AG04450 (cell line): ENCODE measurements at places on chromosomes 2 and 18.

GRCh38 chr2:20543469-20544152, 96.7 kb downstream of the RHOB start:
- no peak for DNase-seq

DNA sequence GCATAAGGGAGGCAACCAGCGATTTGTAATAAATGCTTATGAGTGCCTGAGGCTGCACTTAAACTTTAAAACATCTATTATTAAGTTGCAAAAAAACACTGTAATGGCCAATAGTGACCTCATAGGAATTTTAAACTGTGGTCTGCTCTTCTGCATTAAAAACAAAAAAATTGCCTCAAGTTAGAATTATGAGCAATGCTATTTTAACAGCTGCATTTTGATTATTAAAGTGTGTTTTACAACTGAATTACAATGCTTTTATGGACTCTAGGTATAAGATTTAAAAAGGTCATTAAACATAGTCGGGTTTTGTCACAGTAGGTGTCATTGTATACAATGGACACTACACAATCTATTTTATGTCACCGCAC, 528.7 kb upstream of the FANCL start:
- DNase-seq: no peak

GRCh38 chr2:58665154-58665553, 424.0 kb upstream of the FANCL start:
- DNase-seq: no peak

DNA sequence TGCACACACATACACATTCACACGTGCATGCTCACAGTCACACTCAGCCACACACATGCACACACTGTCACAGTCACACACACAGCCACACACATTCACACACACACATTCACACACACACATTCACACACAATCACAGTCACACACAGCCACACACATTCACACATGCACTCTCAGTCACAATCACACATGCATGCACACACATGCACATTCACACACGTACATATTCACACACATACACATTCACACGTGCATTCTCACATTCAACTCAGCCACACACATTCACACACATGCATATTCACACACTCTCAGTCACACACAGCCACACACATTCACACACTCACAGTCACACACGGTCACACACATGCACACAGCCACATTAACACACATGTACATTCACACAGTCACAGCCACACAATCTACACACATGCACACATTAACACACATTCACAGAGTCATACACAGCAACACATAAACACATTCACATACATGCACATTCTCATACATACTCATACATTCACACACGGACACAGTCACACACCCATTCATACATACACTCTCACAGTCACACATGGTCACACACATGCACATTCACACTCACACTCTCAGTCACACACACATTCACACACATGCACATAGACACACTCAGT, 239.8 kb downstream of the EIPR1 start:
- DNase-seq: no peak

DNA sequence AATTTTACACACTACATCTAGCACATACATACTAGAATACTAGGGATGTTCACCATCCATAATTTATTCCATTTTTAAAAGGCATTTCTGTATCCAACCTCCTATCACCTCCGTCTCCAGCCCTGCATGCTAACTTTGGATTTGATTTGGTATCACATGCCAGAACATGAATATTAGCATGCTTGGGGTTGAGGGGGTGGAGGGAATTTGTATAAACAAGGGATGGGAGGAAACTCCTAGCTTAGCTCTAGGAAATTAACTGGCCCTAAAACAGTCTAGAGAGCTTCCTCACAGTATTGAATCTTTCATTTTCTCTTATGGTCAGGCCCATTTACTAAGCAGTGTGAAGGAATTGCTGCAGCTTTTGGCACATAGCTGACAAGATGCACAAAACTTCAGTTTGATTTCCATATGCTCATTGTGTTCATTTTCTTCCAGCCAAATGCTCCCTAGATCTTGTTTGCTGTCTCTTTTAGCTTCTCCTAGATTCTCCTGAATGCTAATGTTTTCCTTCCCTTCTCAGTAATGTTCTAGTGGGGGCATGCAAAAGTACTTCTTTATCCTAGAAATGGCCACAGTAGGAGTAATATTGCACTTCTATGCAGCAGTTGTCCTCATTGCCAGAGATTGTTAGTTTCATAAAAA, 135.2 kb downstream of the VWC2L start:
- DNase-seq: no peak

DNA sequence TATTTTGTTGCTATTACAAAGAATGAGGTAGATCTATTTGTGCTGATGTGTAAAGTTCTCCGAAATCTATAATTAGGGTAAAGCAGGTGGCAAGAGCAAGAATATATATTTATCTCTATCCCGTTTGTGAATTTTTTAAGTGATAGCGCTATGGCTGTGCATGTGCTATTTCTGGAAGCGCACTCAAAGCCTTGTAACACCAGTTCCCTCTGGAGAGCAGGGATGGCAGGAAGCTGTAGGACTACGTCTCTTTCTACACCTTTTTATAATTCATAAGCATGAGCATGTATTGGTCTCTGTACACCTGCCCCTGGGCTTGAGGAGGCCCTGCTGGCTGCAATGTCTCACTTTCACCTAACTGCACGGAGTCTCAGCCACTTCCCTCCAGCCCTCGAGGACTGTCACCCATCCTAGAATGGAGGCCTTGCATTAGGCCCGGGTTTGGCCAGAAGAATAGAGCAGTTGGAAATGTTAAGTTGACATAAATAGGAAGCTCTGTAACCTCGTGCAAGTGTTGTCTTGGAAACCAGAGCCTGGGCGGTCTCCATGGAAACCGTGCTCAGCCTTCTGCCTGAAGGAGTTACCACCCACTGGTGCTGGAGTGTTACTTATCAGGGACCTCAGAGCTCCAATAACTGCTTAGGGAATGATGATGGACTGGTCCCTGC, 20.9 kb downstream of the ITM2C start:
- DNase-seq: peak; percentile 33

GRCh38 chr2:206031950-206032567, 53.9 kb downstream of the INO80D start:
- DNase-seq: no peak

- no peak for DNase-seq
Measured at GRCh38 chr2:174551697-174552096, 45.9 kb downstream of the WIPF1 start.

GRCh38 chr2:201058914-201059313, 12.6 kb downstream of the HYCC2 start:
- DNase-seq: no peak

DNA sequence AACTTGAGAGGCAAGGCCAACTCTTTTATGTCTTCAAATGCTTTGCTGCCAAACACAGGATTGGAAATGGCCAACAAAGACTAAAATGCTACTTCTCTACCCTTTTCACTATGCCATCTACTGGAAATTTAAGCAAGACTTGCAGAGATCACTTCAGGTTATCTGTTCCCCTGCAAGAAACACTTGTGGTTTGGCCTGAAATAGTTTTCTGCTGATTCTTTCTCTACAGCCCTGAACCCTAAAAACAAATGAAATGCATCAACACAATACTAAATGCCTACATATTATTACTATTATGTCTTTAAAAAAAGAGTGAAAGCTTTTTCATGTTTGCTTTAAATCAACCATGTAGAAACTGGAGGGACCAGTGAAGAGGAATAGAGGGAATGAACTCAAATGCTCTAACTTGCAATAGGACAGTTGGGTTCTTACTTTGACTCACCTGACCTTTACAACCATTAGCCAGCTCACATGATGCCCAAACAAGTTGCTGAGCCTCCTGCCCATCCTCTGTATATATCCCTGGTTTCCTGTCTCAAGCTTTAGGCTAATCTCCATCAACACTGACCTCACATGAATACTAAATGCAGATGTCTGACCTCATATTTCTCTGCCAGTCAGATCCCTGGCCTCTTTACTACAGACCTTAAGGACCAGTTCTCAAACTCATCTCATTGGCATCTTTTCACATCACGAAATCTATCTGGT, 17.5 kb upstream of the ADAM17 start:
- DNase-seq: no peak

DNA sequence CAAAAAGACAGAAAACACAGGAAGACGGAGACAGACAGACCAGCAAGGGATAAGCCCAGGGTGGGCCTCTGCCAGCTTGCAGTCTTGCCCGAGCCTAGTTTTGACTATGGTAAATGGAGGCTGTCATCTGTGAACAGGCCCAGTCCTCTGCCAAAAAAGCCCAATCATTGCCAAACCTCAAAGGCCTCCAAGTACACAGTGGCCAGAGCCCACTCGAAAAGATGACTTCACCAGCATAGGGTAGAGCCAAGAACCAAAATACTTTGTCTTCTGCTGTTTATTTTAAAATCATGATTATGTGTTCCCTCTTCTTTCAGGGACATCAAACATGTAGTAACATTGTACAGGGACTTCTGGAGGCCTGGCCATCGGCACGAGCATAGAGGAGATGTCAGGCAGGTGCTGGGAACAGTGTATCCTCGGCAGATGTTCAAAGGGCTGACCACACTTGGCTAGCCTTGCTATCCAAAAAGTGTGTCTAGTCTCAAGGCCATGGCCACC, 66.0 kb downstream of the TTC32 start:
- no peak for DNase-seq

- DNase-seq: no peak
Measured at GRCh38 chr2:11320698-11321492, 23.5 kb downstream of the ROCK2 start.

- DNase-seq: no peak
Measured at GRCh38 chr2:138814123-138814898, 34.1 kb upstream of the NXPH2 start.

DNA sequence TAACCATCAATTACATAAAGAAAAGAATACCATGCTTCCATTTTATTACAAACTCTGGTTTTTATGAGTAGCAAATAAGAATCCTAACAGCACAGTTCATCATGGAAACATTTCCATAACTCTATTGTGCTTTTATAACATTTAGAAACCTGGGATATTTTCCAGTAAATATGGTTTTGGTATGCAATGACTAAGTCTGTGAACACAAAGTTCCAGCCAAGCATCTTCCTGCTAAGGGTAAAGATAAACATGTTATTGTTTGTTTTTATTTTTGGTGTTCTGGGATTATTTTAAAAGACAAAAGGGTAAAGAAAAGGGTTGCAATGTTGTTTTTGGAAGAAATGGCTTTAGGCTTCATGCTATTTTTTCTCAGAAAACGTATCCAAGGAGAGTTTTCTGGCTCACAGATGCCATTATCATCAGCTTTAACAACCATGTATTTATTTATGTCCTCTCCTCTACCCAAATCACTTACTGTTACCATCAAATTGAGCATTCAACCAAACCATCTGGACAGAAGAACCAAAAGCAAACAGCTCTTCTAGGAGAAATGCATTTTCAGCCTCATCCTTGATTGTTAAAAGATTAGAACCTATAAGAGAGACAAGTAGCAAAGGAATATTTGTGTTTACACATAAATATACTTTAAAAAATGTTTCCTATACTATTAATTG, 116.0 kb downstream of the PLA2R1 start:
- DNase-seq: no peak

DNA sequence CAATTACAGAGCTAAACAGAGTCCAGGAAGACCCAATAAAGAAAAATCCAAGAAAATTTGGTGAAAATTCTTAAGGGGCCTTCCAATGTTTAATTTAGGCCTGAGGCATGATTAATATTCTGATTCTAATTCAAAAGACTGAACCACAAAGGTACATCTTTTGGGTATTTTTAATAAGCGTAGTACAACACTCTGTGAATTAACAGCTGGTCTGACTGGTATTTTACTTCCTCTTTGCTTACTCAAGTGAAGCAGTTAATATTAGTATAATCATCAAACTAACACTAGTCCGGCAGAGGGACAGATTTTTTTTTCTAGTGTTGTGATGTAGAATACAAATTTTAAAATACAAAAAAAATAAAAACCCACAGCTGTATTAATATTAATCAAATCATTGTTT, 652.9 kb downstream of the NR4A2 start:
- no peak for DNase-seq

DNA sequence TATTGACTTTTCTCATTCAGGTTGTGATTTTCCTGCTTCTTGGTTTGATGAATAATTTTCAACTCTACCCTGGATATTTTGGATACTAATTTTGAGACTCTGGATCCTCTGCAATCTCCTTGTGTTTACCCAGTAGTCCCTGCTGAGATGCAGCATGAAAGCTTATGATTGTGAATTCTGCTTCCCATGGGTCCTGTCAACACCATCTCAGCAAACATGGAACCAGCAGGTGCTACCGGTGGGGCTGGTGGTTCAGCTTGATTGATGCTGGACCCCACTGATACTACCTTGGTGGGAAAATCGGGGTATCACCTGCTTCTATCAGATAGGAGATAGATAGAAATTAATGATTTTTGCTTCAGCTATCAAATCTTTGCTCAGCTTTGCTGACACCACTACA, 81.1 kb downstream of the SOWAHC start:
- DNase-seq: no peak

DNA sequence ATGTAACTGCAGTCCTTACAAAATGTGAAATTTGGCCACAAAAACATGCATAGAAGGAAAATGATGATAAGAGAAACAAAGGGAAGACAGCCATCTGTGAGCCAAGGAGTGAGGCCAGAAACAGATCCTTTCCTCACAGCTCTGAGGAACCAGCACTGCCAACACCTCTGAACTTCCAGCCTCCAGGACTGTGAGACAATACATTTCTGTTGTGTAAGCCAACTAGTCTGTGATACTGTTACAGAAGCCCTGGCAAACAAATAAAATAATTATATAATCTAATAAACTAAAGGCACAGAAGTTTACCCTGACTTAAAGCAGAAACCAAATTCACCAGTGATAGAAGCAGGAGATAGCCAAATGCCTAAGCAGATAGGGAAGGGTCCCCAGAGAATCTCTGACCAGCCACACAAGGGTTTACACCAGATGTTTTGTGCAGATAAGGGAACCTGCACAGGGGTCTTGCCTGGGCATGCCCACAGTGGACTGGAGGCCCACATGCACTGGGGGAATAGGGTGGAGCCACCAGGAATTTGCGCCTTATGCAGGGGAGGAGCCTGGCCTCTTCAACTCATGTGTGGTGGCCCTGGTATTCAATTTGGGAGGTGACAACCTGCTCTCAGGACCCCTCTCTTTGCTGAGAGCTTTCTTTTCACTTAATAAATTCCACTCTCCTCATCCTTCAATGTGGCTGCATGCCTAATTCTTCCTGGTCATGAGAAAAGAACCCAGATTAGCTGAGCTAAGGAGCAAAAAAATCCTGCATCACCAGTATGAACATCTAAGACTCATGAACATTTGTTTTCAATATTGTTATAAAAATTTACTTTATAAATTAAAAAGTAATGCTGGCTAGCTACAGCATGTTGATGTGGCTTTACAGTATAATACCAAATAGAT, 3.8 kb upstream of the GCC2 start:
- DNase-seq: no peak

GRCh38 chr18:74084184-74084855, 63.3 kb downstream of the FBXO15 start:
- DNase-seq: no peak
